Nephron progenitor cell (in vitro differentiated cells): ENCODE measurements at places on chromosomes 3 and 15.

DNA sequence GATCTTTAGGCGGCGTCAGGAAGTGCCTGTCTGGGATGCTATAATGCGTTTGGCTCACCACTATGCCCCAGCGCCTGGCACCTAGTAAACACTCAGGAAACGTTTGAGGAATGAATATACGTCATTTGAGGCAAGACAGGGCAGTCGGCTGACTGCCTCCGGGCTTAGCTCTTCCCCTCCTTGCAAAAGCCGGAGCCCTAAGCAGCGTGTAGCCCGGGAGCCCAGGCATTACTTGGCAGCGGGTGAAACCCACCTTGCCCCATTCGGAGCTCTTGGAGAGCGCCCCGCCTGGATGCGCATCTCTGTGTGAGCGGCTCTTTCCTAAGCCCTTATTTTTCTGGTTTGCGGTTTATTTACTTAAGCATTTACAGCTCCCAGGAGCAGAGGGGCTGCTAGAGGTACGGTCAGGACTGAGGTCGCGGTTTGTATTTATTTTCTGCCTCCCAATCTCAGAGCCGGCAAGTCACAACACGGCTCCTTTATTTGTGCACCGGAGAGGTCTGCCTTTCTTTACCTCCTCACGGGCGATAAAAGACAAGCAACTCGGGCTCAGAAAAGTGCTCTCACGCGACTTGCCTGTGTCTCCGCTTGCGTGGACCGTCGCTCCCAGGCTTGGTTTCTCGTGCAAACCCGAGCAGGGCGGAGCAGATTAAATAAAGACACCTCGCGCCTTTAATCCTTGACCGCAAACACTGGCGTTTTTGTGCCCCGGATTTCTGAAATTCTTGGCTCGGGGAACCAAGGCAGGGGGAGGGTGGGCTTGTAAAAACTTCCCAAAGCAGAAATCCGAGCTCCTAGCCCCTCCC, 737 bp upstream of the ITPR1 start:
- DNase-seq: peak; percentile 57

- no peak for DNase-seq
Observed at GRCh38 chr3:99883138-99883461, 65.4 kb downstream of the CMSS1 start.

GRCh38 chr3:60810881-60811280, 440.4 kb downstream of the FHIT start:
- DNase-seq: no peak

DNA sequence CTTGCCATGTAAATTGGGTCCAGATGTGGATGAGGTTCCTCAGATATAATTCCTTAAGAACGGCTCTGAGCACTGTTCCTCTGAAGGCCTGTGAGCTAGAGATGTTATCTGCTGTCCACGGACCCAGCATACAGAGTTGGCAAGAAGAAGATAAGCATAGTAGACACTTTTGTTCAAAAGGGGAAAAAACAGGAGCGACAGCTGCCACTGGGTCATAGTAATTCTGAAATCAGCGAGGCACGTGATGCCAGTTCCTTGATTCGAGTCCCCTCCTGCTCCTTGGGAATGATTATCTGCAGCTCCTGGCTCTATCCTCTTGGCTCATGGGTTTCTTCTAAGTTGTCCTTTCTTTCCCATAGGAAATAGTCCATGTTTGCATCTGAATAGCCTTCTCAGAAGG, 2.5 kb upstream of the RAB7A start:
- no peak for DNase-seq

DNA sequence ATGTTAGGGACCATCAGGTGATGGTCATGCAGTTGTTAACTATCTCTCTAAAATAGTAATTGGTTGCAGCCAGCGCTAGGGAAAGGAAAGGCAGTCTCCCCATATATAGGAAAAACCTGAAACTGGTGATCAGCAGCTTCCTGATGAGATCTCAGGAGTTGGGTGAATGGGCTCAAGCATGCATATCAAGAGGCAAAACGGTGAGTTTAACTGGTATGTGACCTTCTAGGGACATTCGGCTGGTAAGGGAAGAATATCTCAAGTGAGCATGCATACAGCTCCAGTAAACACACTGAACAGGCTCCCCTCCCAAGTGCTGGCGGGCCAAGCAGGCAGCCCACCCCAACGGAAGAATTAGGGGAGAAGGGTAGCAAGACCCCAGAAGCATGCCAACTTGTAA, 49.3 kb upstream of the ROBO2 start:
- no peak for DNase-seq

DNA sequence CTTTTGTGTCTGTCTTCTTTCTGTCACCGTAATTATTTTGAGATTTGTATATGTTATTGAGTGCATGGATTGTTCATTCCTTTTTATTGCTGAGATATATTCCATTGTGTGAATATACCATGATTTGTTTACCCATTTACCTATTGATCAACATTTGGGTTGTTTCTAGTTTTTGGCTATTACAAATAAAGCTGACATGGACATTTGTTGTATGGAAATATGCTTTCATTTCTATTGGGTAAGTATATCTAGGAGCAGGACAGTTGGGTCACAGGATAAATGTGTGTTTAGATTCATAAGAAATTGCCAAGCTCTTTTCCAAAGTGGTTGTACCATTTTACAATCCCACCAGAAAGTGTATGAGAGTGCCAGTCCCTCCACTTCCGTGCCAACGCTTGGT, 51.2 kb downstream of the PFN2 start:
- no peak for DNase-seq

- no peak for DNase-seq
Observed at GRCh38 chr3:52777959-52778805, 783 bp downstream of the ITIH1 start.

DNA sequence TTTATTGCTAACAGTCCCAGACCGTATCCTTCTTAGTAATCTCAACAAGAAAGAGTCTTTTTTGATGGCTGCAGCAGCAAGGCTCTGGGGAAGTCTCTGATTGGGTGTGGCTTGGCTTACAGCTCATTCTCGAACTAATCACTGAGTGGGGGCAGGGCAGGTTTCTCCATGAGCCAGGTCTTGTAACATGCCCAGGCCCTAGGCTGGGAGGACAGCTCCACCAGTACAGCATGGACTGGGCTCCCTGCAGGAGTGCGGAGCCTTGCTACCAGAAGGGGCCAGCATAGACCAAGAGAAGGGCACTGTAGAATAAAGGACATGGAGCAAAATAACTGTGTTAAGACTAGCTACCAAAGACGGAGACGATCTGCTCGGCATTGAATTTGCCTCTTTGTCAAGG, 7.2 kb downstream of the CD276 start:
- DNase-seq: peak; percentile 25

DNA sequence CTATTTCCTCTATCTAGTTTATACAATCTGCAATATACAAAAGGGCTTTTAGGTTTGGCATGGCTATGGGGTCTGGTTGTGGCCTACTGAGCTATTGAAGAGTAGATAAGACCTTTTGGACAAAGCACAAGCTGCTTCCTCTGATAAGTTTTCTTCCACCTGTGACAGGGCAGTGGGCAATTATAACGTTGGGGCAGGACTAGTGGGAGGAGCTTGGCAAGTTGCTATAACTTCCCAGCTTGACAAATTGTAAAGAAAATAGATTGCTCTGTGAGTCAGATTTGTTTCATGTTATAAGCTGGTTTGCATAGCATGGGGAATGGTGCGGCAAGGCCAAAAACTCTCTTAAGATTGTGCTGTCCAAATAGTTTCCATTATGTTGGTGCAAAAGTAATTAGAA, 64.9 kb downstream of the SLC7A14 start:
- DNase-seq: no peak

- no peak for DNase-seq
Observed at GRCh38 chr3:165128544-165128943, 50.2 kb upstream of the SI start.

DNA sequence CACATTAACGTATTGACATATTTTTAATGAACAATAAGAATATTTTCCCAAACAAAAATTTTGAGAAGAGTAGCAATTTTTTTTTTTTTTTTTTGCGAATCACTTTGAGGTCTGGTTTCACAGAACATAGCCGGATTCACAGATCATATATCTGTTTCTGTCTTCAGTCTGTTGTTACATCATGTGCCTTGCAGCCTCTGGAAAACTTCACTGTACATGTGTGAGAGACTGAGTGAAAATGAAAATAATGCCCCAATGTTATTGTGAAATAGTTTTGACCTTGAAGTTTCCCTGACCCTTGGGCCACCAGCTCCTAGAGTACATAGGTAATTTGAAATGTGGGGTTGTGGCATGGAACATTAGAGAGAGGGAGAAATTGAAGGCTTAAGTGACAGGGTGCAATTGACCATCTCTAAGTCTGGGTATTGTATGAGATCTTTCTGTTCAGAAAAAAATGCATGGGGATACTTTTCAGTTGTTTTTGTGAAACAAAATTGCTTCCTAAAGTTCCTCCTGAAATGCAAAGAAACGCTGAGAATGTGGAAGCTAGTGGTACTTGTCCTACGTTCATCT, 14.0 kb downstream of the ITPR1 start:
- no peak for DNase-seq

- DNase-seq: no peak
Observed at GRCh38 chr3:25585361-25586166, 79.1 kb downstream of the TOP2B start.

GRCh38 chr3:13497386-13497785, 17.3 kb downstream of the HDAC11 start:
- DNase-seq: no peak

- DNase-seq: peak; percentile 12
Observed at GRCh38 chr3:193593668-193594030, 641 bp downstream of the OPA1 start.

GRCh38 chr15:25691544-25692430, 171.3 kb downstream of the ATP10A start:
- no peak for DNase-seq

DNA sequence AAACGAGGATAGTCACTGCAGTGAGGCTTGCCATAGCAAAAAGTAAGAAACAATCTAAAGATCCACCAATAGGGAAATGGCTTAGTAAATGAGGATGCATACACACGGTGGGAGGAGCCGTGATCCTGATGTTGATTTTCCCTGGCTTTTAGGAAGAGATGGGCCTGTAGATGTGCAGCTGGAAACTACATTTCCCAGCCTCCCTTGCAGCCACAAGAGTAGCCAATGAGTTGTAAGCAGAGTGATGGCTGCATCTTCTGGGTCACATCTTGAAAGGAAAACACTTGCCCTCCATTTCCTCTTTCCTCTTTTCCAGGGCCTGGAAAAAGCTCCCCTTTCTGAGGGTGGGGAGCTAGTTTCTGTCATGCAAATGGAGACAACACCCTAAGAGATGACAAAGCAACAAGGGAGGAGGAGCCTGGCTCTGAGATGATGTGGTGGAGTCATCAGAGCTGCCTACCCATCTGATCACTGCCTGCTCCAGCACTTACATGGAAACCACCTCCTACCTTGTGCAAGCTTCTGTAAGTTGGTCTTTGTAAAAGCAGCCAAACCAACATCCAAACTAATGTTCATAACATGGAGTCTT, 139.1 kb downstream of the TLE3 start:
- DNase-seq: no peak

DNA sequence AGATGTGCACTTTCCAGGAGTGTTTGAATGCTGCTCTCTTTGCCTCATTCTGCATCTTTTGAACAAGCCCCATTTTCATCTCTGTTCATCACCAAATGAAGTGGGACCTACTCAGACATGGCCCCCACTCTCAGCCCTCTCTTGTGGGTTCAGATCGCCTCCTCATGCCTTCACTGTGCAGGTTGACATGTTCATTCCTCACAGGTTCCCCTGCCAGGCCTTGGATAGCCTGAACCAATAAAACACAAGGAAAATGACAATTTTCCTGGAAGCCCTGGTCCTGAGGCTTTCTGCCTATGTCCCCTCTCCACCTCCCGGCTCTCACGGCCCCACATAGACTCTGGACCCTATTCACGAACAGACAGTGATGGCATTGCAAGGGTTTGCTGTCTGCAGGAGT, 17.7 kb downstream of the KLF15 start:
- no peak for DNase-seq

GRCh38 chr15:99424131-99424571, 141.6 kb upstream of the MEF2A start:
- DNase-seq: no peak

GRCh38 chr3:158739661-158740060, 7.4 kb upstream of the RARRES1 start:
- no peak for DNase-seq

DNA sequence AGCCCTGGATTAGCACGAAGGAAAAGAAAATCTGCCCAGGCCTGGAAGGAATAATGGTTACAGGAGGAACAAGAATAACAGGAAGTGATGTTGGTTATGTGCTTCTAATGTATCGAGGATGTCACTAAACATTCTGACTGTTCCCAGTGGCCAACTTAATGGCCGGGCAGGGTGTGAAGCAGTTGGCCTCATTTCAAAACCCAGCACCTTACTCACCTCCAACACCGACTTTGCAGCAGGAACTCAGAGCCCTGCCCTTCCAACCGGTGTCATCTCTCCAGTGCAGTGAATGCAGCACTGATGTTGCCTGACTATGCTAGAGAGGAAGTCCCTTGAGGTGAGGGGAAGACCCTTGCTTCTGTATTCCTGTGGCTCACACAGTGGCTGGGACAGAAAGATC, 162.4 kb upstream of the LRTM1 start:
- no peak for DNase-seq
